ENCODE measurements at places on chromosomes 12 and 14. TPM values are rescaled to one million over a fixed set of nuclear protein-coding genes. Genes with fewer than 3 reads are reported as not detected.

KRT85 gene
- total RNA-seq, result under 0.01 TPM

ARL6IP4 gene
- 214 TPM for total RNA-seq

EML5 gene
- total RNA-seq, result under 0.01 TPM

NTN4 gene
- 122 TPM for total RNA-seq

NR1H4 gene
- total RNA-seq, result not detected

UNC79 gene
- under 0.01 TPM for total RNA-seq

ADAMTS20 gene
- not detected for total RNA-seq

ATL1 gene
- total RNA-seq, result 5.5 TPM

CD163L1 gene
- 1.3 TPM for total RNA-seq

GNB3 gene
- total RNA-seq, result 1.4 TPM

SLC17A8 gene
- not detected for total RNA-seq

ABHD12B gene
- total RNA-seq, result not detected

DNA sequence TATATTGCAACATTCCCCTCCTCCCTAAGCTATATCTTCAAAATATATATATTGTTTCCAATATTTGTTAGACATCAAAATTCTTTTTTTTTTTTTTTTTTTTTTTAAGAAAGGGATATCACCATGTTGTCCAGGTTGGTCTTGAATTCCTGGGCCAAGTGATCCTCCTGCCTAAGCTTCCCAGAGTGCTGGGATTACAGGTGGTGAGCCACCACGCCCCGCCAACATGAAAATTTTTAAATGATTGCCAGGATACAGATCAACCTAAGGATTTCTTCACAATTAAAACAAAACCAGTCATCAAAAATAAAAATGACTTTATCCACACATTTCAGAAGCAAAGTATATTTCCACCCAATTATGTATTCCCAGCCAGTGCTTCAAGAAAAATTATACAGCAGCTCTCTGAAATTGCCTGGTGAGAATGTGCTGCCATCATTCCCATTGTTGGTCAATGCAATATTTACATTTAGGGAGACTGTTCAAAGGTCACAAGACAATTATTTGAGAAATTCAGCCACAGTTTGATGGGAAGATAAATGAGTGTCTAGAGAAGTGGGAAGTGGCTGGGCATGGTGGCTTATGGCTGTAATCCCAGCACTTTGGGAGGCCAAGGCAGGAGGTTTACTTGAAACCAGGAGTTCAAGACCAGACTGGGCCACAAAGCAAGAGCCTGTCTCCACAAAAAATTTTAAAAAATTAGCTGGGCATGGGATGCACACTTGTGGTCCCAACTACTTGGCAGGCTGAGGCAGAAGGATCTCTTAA, 141.7 kb upstream of the AMIGO2 start:
- no peak for DNase-seq

GRCh38 chr12:32240831-32241230, 134.2 kb downstream of the BICD1 start:
- no peak for DNase-seq

DNA sequence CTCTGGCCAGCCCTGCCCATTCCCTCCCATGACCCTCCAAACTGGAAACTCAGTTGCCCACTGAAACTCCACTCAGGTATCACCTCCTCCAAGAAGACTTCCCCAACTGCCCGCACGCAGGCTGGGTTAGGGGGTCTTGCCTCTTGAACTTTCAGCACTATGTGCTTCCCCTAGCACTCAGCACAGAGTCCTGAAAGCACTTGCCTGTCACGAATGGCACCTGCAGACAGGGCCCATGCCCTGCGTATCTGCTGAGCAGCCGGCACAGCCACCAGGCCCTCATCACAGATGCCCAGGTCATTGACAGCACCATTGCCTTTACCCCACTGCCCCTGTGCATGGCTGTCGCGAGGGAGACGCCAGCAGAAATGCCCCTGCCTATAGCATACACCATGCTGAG, 11.2 kb downstream of the CCDC88C start:
- no peak for DNase-seq

GRCh38 chr12:27984275-27984674, 11.7 kb upstream of the PTHLH start:
- no peak for DNase-seq

- no peak for DNase-seq
Measured at GRCh38 chr14:68331426-68331825, 461.4 kb downstream of the ZFP36L1 start.

DNA sequence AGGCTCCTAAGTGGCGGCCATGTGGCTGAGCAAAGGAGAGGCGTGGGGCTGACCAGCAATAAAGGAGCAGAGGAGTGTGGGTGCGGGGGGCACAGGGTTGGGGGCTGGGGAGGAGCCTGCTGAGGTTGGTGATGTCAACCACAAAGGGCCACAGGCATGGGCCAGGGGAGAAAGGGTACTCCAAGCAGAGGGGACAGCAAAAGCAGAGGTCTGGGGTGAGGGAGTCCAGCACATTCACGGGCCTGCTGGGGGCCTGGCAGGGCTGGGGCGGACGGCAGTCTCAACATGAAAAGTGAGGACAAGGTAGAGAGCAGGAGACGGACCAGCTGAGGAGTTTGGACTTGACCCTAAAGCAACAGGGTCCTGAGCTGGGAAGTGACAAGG, 81.7 kb downstream of the CHGA start:
- no peak for DNase-seq

GRCh38 chr12:110349514-110350151, 53.9 kb downstream of the ANAPC7 start:
- no peak for DNase-seq

DNA sequence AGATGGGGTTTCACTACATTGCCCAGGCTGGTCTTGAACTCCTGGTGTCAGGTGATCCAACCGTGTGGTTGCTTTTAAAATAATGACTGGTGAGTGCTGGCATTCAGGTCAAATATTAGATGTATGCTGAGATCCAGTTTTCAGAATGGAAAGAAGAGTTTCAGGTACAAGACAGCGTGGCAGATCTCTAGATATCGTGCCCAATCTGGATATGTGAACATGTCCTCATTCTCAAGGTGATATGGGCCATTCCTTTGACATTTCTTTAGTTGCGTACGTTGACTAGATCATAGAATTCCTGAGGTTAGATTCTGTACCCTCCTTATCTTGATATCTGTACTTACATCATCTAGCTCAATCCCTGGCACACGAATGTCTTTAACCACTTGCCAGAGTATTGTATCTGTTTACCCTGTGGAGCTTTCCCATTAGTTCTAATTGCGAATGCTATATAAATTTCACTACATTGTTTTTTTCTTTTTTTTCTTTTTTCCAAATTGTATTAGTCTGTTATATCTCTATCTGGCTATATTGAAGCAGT, 80.2 kb downstream of the ANO6 start:
- DNase-seq, result no peak

DNA sequence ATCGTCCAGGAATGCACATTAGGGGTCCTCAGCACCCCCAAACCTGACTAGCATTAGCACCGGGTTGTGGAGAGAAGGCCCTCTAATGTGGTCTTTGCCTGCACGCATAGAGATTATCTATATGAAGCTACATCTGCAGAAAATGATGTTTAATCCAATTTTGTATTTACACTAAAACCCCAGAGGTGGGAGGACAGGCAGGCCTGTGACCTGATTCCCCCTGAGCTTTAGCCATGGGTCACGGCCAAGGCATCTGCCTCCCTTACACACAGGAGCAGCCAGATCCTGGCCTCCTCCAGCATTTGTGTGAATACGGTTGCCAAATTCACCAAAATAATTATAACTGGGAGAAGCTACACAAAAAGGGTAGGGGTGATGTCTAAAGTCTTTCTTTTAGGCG, 7.0 kb downstream of the APOLD1 start:
- no peak for DNase-seq

DNA sequence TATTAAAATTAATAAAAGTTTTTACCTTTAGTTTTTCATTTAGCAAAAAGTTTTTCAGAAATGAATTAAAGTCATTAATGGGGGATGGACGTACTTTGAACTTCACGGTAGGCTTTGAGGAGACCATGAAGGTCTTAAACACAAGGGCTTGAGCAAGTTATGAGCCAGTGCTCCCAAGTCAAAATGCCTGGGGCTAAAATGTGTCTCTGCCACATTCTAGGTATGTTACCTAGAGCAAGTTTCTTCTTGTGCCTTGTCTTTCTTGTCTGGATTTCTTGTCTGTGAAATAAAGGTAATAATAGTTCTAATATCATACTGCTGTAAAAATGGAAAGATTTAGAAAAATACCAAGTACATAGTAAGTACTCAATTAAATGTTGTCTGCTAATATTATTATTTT, 132.7 kb upstream of the USP15 start:
- no peak for DNase-seq

DNA sequence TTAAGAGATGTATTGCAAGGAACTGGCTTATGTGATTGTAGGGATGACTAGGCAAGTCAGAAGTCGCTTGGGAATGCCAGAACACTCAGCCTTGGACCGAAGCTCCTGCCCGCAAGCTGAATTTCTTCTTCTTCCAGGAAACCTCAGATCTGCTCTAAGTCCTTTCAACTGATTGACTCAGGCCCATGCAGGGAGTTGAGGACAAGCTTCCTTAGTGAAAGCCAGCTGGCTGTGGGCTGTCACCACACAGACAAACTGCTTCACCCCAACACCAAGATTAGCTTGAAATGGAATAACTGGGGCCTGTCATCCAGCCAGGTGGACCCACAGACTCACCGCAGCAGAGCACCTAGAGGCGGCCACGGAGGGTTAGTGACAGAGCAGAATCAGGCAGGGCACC, 24.7 kb downstream of the BDKRB2 start:
- DNase-seq, result no peak

GRCh38 chr12:1855241-1855640, 34.9 kb downstream of the LRTM2 start:
- no peak for DNase-seq

DNA sequence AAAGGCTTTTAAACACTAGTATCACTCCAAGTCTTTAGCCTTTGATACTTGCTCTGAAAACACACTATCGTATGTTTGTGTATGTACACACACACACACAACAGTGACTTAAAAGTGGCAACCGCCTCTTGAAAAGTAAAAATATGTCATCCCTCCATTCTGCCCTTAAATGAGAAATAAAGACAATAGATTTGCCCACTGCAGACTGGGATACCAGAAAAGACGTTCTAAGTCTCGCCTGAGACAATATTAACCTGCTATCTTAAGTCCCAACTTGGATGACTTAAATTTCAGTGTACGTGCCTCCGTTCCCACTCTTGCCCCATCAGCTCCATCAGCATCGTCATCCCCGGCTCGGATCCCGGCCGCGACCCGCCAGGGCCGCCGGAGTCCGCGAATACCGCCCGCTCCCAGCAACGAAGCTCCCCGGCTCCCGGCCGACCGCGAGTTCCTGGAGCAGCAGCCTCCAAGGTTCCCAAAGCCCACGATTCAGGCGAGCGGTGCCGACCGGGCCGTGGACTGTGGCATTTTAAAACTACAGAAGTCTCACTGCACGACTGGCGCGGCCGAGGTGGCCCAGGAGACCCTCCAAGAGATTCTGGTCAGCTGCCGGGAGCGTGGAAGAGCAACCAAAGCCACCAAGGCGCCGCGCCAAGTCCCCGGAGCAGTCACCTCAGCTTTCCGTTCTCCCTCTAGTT, 2.8 kb upstream of the ARID2 start:
- DNase-seq, result no peak

All from pulmonary artery endothelial cell (primary cell).